Stimulated activated CD4-positive, alpha-beta T cell treated with anti-CD3 and anti-CD28 coated beads, Interleukin-15, amount 100 ng/mL, for 1 hour (primary cell): ENCODE measurements at places on chromosomes 12 and 14.

GRCh38 chr14:39071096-39071495 lies 31.9 kb downstream of the SEC23A start:
- DNase-seq = no peak

DNA sequence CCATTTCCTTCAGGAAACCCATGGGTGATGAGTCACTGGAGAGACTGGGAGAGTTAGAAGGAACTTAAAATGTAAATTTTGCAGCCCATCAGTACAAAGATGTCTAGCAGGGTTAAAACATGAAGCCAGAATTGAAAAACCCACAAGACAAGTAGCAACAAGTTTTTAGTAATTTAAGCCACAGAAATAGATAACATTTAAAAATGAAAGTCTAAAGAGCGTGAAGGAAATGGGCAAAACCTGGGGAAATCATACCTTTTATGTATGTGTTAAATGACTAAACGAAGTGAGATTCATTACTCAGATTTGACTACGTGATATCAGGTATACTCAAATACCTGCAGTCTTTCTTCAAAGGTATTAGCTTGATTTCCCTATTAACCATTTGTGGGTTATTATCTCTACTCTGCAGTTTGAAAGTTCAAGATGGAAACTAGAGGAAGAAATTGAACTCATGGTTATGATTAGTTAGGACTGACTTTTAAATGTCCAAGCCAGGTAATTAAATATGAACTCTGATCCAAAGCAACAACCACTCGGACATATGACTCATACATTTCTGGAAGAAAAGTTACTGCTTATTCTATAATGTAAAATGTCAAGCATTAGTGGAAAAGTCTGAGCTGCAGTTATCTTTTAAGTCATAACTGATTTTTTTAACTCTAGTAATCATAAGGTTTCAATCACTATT lies 84.1 kb downstream of the ITPR2 start:
- DNase-seq = no peak

- DNase-seq = no peak
Observed at GRCh38 chr14:72527591-72527990, 366.3 kb downstream of the DPF3 start.

DNA sequence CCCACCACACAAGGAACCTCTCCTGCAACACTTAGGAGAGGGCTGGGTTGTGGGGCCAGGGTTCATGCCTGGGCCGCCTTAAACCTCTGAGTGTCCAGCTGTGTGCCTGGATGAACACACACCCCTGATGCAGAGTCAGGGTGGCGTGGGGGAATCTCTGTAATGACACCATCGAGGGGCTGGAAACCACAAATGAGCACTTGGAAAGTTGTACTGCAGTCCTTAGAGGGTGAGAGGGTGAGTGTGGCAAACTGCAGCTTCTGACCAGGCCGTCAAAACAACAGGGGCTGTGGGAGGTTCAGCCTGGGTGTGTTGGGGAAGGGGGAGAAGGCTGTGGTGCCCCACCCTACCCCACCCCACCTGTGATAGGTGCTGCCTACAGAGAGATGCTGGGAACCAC lies 12.4 kb upstream of the KRT5 start:
- no peak for DNase-seq

DNA sequence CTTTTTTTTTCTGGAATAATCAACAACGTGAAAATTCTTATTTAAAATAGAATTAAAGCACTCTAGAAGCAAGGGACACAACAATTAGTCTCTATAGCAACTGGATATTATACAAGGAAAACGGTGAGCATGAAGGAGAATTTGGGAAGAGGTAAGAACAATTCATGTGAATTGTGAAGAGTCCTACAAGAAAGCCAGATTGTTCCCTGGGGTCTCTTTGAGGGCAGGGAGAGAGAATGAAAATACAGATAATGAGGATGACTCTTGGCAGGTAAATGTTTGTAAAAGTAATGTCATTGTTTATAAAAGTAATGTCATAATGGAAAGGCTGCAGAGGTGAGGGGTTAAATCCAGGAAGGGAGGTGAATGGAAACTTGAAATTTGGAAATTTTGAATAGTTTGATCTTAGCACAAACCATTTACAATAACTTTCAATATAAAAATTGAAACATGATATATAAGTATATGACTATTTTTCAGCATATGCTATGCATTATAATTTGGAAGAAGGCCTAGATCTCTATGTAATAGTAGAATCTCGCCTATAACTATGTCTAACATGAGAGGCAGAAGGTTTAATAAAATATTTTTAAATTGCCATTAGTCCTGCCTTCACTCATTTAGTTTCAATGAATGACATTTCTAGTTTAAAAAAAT lies 378.8 kb upstream of the DCN start:
- DNase-seq = no peak
